Left lung (tissue), 14 donors: ENCODE measurements at places on chromosomes 7 and 10.

GRCh38 chr7:103799298-103799697, 190.2 kb downstream of the RELN start:
- DNase-seq, result no peak

DNA sequence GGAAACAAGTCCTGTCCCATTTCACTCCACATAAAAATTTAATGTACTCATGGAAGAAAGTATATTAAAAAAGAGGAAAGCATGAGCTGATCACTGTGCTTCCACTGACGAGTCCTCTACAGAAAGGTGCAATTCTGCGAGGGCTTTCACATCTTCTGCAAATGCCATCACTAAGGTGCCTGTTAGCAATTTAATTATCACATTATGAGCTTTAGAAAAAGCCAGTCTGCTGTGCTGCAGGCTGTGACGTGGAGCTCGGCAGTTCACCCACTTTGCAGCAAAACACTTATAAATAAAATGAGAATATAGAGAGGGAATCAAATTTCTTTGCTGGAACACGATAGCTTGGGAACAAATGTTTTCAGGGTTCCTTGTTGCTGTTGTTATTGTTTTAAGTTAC, 22.5 kb upstream of the NEUROD6 start:
- no peak for DNase-seq

- DNase-seq, result no peak
Observed at GRCh38 chr10:64408391-64409183, 887.4 kb downstream of the REEP3 start.

- no peak for DNase-seq
Observed at GRCh38 chr7:100221231-100221718, 1.5 kb downstream of the PVRIG start.

GRCh38 chr10:36053271-36053670, 411.2 kb upstream of the FZD8 start:
- DNase-seq, result no peak

DNA sequence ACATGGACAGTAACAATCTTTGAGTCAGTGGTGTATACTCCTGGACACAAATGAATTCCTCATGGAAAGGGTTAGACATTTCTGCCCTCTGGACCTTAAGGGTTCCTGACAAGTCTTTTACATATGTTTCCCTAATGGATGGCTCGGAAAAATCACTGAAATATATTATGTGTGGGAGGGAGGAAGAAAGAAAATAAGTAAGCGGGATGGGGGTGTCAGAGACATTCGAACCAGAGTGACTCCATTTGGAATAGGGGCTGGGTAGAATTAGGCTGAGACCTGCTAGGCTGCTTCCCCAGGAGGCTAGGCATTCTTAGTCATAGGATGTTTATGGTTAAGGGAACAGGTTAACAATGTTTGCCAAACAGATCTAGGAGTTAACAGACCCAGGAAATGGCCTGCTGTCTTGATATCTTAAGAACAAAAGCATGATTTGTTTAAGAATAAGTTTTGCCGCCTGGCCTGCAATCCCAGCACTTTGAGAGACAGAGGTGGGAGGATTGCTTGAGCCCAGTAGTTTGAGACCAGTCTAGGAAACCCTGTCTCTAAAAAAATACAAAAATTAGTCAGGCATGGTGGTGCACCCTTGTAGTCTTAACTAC, 1241.7 kb downstream of the TYW1 start:
- DNase-seq, result no peak

GRCh38 chr10:129386415-129387257, 80.4 kb upstream of the MGMT start:
- DNase-seq, result no peak

DNA sequence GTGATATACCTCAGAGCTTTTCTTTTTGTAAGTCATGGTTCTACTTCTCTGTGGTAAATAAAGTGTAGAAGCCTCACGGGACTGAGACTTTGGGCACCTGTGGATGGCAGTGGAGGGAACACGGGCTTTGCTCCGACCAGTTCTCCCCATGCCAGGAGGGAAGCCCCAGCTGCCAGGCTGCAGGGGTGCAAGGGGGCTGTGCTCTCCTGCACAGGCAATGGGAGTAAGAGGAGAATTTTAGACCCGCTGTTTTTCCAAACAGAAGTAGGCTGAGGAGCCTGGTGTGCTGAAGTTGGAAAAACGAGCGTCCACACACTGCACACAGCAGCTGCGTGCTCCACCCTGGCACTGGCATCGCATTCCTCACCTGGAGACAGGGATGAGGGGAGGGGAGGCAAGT, 282.4 kb downstream of the TNS3 start:
- DNase-seq, result no peak

DNA sequence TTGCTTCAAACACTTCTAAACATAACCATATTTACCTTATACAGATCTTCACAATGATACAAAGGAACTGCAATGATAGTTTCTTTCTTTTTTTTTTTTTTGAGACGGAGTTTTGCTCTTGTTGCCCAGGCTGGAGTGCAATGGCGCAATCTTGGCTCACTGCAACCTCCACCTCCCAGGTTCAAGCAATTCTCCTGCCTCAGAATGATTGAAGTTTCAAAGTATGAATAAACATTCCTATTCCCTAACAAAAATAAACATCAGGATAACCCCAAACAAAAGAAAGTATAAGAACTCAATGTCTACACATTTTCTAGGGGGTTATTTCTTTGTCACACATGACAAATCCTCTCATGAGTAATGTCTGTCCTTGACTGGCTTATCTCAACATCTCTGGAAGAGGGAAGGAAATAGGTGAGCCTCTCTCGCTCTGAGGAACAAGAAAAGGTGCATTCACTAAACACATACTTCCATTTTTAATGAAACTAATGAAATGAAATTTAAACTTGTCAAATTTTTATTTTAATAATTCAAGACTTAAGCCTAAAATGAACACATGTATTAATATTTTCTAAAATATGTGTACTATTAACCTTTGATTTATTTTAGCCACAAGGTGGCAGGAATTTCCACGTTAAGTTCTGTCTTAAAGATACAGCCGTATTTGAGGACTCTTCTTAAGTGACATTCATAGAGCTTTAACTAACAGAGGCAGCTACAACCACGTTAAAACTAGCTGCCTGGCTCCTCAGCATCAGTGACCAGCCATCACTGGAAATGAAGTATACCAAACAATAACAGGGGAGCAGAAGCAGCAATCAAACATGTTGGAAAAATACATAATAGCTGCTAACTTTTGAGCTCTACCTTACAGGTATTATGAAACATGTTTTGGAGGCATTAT, 58.3 kb downstream of the MALSU1 start:
- no peak for DNase-seq

GRCh38 chr7:13144673-13145072, 457.2 kb downstream of the ARL4A start:
- DNase-seq, result peak; percentile 53

DNA sequence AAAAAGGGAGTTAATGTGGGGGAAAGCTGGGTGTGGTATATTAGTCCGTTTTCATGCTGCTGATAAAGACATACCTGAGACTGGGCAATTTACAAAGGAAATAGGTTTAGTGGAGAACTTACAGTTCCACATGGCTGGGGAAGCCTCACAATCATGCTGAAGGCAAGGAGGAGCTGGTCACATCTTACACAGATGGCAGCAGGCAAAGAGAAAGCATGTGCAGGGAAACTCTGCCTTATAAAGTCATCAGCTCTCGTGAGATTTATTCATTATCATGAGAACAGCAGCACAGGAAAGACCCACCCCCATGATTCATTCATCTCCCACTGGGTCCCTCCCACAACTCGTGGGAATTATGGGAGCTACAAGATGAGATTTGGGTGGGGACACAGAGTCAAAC, 114.2 kb downstream of the PAXIP1 start:
- no peak for DNase-seq

DNA sequence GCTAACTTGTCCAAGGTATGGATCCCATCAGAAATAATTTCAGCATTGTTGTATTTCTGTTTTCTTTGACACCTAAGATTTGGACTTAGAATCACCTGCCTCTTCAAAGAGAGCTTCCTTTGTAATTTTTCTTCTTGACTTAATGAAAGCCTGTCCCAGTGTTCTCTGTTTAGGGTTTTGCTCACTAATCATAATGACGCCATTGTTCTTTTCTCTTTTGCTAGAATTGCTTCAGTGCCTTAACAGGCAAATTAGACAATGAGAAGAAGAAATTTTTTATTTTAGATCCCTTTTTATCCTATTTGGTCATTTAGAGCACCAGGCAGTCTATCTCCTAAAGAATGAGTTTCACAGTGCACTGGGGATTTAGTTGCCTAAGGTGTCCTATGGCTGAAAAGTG, 128.5 kb downstream of the SND1 start:
- DNase-seq, result no peak

DNA sequence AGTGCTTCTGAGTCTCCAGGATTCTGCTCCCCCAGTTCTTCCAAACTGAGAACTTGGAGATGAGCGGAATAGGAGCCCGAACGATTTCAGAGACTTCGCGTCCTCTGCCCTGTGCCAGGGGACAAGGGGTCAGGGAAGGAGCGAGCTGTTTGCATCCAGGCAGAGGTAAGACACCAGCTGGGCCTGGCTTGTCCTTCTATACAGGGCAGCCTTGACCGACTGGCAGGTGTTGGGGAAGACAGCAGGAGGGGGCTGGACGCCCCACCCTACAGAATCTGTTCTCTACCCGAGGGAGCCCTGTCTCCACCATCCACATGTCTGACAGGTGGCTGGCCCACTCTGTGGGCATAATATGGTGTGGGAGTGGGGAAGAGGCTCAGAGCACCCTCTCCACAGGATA, 7.1 kb downstream of the SPOCK2 start:
- DNase-seq, result no peak

DNA sequence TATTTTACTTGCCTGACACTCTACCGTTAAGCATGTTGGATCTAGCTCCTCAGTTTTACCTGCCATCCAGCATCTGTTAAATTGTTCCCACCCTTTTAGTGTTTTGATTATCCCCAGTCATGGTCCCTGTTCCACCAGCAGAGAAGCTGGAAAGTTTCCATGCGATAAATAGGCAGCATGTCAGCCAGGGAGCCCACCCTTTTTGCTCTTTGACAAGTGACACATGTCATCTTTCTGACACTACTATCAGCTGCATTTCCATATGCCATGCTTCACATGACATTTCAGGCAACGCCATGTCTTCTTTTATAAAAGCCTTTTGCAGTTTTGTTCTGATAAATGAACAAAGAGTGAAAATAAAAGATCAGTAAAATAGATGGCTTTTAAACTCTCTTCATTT, 310.8 kb downstream of the MAGI2 start:
- DNase-seq, result no peak

DNA sequence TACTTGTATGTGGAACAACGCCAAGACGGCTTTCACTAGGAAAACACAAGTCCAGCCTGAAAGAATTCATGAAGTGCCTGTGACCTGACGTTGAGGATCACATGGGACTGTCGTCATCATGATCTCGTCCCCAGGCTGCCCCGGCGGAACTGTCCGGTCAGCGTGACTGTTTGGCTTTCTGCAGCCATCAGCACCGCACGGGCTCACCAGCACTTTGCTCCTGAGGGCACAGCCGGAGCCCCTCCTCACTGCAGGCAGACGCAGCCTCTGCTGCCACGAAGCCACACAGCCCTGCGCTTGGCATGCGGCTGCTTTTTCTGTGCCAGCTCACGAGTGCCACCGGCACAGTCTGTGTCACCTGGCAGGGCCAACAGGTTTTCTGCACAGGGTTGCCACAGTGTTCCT, 9.4 kb upstream of the GET4 start:
- DNase-seq, result no peak

DNA sequence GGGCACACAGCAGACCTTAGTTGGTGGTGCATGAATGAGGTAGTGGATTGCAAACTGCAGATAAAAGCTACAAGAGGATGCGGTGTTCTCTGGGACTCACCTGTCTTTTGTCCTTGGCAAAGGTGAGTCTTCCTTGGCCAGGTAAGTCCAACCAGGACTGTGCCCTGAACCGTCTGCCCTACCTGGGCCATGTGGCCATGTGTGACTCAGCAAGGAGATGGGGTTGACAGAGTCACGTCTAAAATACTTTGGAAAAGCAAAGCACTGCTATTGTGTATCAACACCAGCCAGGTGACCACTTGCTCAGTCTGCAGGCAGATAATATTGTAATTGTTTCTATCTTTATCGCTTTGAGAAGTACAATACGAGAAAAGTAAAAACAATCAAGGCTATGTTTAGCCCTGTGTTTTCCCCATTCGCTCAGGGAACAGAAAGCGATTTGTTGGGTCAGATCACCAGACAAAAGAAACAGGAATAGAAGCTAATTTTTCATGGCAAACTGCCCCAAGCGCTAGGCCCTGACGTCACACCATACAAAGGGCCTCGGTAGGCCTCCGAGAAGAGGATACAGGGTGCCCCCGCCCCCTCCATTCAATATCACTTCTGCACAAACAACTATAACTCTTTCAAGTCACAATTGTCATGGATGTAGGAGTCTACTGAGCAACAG, 57.3 kb downstream of the FAM53B start:
- peak; percentile 15 for DNase-seq

GRCh38 chr7:39091774-39092173, 114.1 kb downstream of the POU6F2 start:
- DNase-seq, result no peak

DNA sequence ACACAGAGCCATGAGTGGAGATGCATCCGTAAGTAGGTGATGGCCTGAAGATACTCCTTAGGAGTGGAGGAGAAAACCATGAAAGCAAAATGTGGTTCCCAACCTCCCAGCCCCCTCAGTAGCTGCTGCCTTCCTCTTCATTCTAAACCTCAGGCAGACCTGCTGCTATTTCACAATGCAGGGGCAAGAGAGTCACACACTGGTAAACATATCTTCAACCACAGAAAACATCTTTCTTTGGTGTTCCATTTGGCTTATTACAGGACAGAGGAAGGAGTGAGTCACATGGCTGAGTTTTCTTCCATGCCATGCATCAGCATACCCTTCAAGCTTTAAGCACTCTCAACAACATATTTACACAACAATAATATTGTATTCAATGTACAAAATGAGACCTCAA, 342.1 kb downstream of the BMPER start:
- DNase-seq, result no peak

- no peak for DNase-seq
Observed at GRCh38 chr7:36192053-36192824, 39.2 kb downstream of the EEPD1 start.

- DNase-seq, result no peak
Observed at GRCh38 chr7:13821152-13821787, 168.2 kb downstream of the ETV1 start.

- DNase-seq, result peak; percentile 60
Observed at GRCh38 chr10:49164559-49165188, 23.5 kb downstream of the TMEM273 start.

GRCh38 chr10:25604591-25604990, 329.4 kb upstream of the MYO3A start:
- no peak for DNase-seq

DNA sequence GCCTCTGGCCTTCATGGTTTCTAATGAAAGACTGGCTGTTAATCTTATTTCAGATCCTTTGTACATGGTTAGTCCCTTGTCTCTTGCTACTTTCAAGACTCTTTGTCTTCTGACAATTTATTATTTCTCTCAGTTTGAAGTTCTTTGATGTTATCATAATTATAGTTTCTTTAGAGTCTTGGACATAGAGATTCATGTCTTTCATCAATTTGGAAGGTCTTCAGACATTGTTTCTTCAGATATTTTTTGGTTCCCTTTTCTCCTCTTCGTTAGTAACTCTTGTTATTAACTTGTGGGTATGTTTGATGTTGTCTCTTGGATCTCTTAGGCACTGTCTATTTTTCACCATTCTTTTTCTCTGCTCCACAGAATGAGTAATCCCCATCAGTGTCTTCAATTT, 8.7 kb downstream of the ZNF37A start:
- DNase-seq, result no peak
